Ureter (tissue), 1 donor: ENCODE measurements at places on chromosomes 4 and X.
A peak's percentile ranks its signal among the peaks of the same experiment; 100 is the strongest.

GRCh38 chr4:147289181-147289580 is 191.7 kb upstream of the EDNRA start:
- no peak for DNase-seq

GRCh38 chr4:108139089-108139488 is 29.6 kb downstream of the LEF1 start:
- DNase-seq: no peak

DNA sequence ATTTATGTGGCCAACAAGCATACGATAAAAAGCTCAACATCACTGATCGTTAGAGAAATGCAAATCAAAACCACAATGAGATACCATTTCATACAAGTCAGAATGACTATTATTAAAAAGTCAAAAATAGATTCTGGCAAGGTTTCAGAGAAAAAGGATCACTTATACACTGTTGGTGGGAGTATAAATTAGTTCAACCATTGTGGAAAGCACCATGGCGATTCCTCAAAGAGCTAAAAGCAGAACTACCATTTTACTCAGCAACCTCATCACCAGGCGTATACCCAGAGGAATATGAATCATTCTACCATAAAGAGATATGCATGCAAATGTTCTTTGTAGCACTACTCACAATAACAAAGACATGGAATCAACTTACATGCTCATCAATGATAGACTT is 478.7 kb upstream of the GALNTL6 start:
- no peak for DNase-seq

DNA sequence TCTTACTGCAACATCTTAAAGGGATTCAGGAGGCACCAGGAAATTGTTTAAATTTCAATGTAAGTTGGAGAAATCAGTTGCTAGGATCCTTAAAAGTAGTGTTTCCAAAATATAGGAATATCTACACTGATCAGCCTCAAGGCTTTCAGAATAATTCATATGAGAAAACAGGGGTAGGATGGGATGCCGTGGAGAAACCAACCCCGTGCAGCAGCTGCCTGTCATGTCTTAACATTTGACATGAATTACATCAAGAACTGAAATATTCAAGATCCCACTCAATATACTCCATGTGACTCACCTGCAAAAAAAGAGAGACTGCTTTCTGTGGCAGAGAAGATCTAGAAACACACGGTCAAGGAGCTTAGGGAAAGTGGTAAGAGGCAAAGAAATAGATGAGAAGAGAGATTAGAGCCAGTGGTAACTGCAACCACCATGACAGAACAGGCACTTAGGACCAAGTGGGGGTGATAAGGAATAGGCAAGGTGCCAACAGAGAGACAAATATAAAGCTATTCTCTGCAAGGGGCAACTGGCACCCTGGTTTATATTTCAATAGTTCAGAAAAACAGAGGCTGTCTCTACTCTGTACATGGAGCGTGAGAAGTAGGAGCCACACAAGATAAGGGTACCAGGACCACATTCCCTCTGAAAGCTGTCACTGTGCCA is 64.0 kb downstream of the SLC39A8 start:
- DNase-seq: no peak

DNA sequence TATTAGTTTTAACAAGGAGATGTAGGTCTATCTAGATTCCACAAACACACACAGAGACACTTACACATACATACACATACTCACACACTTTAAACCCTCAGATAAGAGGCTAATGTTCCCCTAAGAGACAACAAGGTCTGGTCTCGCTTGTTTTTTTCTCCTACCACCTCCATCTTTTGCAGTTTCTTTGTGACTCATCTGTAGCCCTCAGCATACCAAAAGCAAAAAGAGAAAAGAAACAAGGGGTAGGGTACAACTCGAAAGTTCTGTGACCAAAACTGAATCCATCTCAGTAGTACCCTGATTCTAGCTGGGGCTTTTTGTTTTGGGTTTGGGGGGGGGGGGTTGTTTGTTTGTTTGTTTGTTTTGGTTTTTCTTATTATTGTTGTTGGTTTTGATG is 12.2 kb upstream of the EXOSC9 start:
- DNase-seq: no peak

DNA sequence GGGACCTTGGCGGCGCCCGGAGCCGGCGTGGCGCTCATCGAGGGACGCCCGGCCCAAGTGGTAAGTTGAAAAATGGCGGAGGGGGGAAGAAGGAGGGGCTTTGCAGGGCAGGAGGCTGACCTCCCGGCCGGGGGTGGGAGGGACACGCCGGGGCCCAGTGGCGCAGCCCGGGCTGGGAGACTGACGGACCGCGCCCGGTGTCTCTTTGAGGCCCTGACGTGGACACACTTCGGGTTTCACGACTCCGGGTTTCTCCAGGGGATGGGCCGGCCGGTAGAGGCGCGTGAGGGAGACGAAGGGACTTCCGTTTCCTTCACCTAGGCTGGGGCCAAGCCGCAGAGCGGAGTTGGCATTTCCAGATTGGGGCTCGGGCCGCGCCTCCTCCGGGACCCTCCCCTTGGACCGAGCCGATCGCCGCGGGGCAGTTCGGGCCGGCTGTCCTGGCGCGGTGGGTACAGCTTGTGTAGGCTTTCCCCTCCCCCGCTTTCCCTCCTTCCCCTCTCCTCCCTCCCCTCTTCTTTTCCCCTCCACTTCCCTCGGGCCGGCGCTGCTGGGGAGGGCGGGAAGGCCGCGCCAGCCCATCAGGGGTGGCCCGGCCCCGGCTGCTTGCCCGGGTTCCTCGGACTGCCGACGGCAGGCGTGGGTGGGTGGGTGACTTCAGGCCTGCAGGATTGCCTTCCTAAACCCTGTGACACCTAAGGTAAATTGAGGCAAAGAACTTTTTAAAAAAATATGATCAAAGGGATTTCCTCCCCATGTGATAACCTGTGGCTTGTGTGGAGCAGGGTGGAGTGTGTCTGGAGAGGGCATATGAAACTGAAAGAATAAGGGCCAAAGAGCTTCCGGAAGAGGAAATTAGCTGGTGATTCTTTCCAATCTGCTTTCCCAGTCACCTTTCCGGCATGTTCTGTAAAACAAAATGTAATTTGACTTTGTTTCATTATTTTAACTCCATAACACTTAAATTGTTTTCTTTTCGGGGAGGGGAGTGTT is at the start of gene XIAP:
Gene XIAP, plus strand, starts transcription at position 208 of the 993 bp plus-strand sequence. CDS start 25,610 bp downstream, outside the sequence.
- peak; percentile 82 for DNase-seq

- DNase-seq: no peak
Observed at GRCh38 chr4:112647785-112648184, 10.8 kb downstream of the LARP7 start.

DNA sequence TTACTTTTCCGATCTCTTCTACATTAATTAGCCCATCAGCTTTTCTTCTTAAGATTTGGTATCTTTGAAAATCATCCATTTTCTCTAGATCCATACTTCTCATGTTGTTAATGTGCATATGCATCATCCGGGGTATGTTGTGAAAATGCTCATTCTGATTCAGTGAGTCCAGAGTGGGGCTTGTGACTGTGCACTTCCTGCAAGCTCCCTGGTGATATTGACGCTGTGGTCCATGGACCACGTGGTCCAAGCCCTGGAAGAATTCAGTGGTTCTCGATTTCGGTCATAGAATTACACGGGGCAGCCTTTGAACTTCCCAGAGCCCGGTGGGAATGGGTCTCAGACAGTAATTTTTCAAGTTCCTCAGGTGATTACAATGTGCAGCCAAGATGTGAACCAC is 69.8 kb downstream of the ZFX start:
- no peak for DNase-seq

DNA sequence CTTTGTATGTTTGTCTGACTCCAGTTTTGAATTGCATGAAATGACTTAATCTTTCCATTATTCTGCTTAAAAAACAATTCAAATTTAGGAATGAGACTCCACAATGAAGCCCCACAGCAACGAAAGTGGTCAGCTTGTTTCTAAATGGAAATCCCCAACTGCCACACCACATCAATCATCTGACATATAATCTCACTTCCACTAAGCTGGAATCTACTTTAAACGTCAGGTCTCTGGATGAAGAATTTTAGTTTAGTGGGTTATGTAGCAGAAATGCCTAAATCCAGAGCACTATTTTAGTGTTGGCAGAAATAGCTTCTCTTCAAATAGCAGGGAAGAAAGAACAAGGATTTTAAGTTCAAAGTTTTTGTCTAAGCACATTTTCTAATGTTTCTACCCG is 1.7 kb upstream of the BMP2K start:
- no peak for DNase-seq

- DNase-seq: no peak
Observed at GRCh38 chr4:28167411-28167810, 1306.8 kb downstream of the STIM2 start.

GRCh38 chr4:27087306-27088045 is 226.8 kb downstream of the STIM2 start:
- DNase-seq: no peak

DNA sequence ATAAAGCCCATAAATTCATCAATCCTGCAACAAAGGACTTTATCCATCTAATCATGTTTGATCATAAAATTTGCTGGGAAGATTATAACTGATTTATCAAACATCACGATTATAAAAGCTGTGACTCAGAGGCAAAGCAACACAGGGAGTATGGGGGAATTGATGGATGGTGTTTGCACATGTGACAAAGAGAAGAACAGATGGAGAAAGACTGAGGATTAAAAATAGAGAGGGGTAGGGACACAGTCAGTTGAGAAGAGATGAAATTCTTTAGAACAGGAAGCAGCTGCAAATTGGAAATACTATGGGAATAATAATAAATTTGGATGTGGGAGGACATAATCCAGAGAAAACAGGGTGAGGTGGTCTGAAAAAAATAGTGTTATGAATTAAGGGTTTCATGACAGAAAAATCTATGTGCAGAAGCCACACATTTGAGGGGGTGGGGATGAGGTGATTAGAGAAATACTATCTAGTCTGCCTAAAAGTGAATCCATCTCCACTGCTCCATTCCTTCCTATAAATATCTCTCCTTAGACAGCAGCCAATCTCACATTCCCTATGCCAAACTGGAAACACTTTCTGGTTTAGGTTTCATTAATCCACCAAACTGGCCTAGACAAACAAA is 6.2 kb downstream of the PRR32 start:
- no peak for DNase-seq

DNA sequence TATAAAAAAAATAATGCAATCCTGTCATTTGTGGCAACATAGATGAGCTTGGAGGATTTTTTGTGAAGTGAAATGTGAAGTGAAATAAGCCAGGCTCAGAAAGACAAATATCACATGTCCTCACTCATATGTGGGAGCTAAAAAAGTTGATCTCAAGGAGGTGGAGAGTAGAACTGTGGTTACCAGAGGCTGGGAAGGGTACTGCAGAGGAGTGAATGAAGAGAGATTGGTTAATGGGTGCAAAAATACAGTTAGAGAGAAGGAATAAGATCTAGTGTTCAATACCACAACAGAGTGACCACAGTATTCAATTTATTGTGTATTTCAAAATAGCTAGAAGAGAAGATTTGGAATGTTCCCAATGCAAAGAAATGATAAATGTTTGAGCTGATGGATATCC is 13.4 kb upstream of the ZCCHC18 start:
- DNase-seq: no peak

GRCh38 chr4:105059337-105059736 is 87.3 kb upstream of the TET2 start:
- no peak for DNase-seq

- DNase-seq: no peak
Observed at GRCh38 chr4:126799971-126800574, 832.7 kb upstream of the INTU start.

- DNase-seq: no peak
Observed at GRCh38 chr4:142663828-142664227, 182.3 kb downstream of the INPP4B start.

DNA sequence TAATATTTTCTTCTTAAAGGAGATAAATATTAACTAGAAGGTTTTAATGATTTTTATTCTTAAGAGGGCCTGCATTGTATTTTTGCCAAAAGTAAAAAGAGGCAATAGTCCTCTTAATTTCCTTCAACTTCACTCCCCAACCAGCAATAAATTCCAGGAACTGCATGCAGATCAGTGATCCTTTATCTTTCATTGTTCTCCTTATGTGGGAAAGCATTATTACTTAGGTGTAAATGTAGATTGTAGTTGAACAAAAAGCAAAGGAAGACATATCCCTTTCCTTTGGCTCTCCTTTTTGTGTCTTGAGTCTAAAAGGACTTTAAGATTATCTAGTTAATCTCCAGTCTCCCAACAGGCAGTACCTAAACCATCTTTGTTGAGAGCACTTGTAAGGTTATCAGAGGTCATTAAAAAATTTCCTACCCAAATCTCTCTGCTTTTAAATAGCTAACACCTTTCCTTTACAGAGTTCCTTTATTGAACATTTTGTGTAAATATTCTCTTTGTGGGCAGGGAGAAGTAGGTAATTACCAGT is 55.3 kb downstream of the RAPGEF2 start:
- DNase-seq: no peak

GRCh38 chr4:169014586-169014985 is 4.5 kb upstream of the CBR4 start:
- DNase-seq: no peak

- no peak for DNase-seq
Observed at GRCh38 chr4:185911556-185912064, 99.6 kb upstream of the SORBS2 start.

- DNase-seq: no peak
Observed at GRCh38 chrX:152918707-152919106, 20.8 kb downstream of the ZNF185 start.
